IPS DF 6.9 (cell line): ENCODE measurements at places on chromosomes 5 and 9.
A peak's percentile ranks its signal among the peaks of the same experiment; 100 is the strongest.

DNA sequence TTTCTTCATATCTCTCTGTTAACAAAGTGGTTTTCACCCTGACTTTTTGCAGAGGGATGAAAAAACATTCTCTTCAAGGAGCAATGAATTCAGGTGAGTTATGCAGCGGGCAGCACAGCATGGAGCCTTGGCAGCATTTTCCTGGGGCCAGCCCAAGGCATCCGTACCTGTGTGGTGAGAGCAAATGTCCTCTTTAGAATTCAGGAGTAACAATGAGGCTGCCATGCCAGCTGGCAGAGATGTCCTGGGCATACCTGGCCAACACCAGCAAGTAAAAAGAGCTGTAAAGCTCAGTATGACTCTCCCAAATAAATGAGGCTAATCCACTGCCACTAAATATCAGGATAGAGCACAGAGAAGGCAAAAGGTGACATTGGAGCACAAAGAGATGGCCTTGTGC lies 277.6 kb upstream of the TRPC7 start:
- no peak for DNase-seq
- H3K4me3 ChIP-seq: no peak overlapping the region
- H3K4me1 ChIP-seq: no peaks in the 10 kb centered on the region
- H3K27ac ChIP-seq: no peak overlapping the region
- no peaks in the 10 kb centered on the region for H3K27me3 ChIP-seq

DNA sequence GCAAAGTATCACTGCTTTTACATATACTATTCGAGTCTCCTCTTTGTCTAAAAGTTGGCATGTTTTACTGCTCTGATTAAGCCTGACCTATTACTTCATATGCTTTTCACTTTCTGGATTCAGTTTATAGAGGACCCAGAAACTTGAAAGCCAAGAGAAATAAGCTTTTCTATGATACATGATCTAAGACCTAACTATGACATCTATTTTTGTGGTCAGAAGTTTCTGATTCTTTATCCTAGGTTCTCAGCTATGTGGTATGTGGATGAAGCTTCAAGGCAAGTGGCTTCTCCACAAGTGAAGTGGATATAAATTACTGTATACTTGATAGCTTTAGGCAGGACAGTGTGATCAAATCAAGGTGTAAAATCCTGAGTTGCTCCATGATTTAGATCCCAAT lies 6.3 kb downstream of the EDIL3 start:
- no peak overlapping the region for H3K27ac ChIP-seq
- no peak for DNase-seq
- H3K4me3 ChIP-seq: no peak overlapping the region
- no peaks in the 10 kb centered on the region for H3K4me1 ChIP-seq
- no peaks in the 10 kb centered on the region for H3K36me3 ChIP-seq
- H3K27me3 ChIP-seq: no peaks in the 10 kb centered on the region

DNA sequence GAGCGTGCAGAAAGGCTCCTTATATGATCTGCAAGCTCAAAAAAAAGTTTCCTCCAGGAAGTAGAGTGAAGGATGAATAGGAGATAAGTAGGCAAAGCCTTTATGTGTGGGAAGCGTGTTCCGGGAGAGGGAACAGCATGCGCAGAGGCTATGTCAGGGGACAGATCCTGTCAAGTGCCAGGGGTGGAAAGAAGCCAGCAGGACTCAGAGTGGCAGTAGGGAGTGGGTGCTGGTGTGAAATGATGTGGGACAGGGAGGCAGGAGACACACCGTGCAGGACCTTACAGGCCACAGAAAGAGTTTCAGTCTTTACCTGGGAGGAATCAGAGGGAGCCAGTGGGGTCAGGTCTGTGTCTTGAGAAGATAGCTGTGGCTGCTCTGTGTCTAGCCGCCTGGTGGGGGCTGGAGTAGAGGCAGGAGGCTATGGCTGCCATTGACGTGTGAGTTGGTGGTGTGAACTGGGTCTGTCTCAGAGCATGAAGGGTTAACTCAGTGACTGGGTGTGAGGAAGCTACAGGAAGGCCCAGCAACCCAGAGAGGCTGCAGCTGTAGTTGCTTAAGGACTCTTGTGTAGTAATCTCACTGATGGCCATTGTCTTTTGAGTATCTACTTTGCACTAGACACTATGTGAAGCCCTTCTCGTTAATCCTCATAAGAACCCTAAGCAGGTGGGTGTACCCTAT lies 71.3 kb downstream of the PPARGC1B start:
- H3K27me3 ChIP-seq: no peaks in the 10 kb centered on the region
- no peak for DNase-seq
- H3K27ac ChIP-seq: no peak overlapping the region
- H3K36me3 ChIP-seq: no peaks in the 10 kb centered on the region

- no peaks in the 10 kb centered on the region for H3K4me1 ChIP-seq
- peak; percentile 20 for DNase-seq
- no peak overlapping the region for H3K27ac ChIP-seq
- H3K36me3 ChIP-seq: peaks cover 2% of the 10 kb centered on the region; the same call in 1 of the 2 replicates
- no peak overlapping the region for H3K4me3 ChIP-seq
- no peaks in the 10 kb centered on the region for H3K27me3 ChIP-seq
These were observed 222.6 kb downstream of the ROR2 start for GRCh38 chr9:91727316-91727861.

- DNase-seq: no peak
- H3K27me3 ChIP-seq: no peaks in the 10 kb centered on the region
- H3K4me3 ChIP-seq: no peak overlapping the region
- no peak overlapping the region for H3K27ac ChIP-seq
- no peaks in the 10 kb centered on the region for H3K36me3 ChIP-seq
These were observed 444.3 kb downstream of the ENC1 start for GRCh38 chr5:74196233-74196632.

GRCh38 chr5:9604416-9604815 lies 25.7 kb downstream of the TAS2R1 start:
- no peak overlapping the region for H3K27ac ChIP-seq
- no peak overlapping the region for H3K4me3 ChIP-seq
- no peaks in the 10 kb centered on the region for H3K36me3 ChIP-seq
- DNase-seq: no peak
- H3K4me1 ChIP-seq: no peaks in the 10 kb centered on the region

GRCh38 chr5:41363343-41363986 lies 146.9 kb downstream of the PLCXD3 start:
- H3K36me3 ChIP-seq: no peaks in the 10 kb centered on the region
- no peak overlapping the region for H3K27ac ChIP-seq
- DNase-seq: no peak
- H3K4me3 ChIP-seq: no peak overlapping the region

- no peak for DNase-seq
- no peaks in the 10 kb centered on the region for H3K36me3 ChIP-seq
- H3K4me1 ChIP-seq: no peaks in the 10 kb centered on the region; the same call in 1 of the 2 replicates
- no peaks in the 10 kb centered on the region for H3K27me3 ChIP-seq
These were observed 45.4 kb downstream of the PTBP3 start for GRCh38 chr9:112288029-112288428.

DNA sequence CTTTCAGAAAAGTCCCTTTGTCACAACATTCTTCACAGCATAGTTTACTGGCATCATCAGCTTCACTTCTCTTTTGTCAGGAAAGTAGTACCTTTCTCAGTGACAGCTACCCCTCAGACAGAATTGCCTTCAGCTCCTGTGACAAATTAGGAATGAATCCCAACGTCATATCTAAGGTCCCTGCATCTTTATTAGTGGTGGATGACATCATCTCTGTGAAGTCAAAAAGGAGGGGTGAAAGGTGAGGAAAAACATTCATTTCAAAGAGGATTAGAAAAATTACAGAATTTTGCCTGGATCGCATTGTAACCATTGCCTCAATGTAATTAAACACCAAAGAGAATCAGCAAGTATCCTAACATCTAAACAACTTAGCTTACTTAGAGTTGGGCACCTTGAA lies 7.9 kb upstream of the INSL6 start:
- H3K27me3 ChIP-seq: no peaks in the 10 kb centered on the region
- no peak overlapping the region for H3K4me3 ChIP-seq
- H3K4me1 ChIP-seq: no peaks in the 10 kb centered on the region
- DNase-seq: no peak
- H3K27ac ChIP-seq: no peak overlapping the region

DNA sequence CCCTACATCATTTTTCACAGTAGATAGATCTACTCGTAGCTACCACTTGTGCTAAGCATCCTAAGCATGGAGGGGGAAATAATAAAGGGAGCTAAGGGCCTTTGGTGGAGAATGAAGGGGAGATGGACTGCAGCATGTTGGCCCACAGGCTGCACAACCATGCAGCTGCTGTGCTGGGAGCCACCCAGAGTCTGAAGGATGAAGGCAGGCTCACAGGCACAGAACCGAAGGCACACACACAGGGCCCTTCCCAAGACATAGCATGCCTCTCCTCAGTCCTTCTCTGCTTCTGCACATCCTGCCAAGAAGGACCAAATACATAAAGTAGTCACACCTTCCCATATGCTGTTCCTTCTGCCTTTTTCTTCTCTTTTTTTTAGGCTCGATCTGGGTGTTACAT lies 6.6 kb downstream of the FAM193B start:
- no peak for DNase-seq
- no peaks in the 10 kb centered on the region for H3K27me3 ChIP-seq
- no peak overlapping the region for H3K4me3 ChIP-seq
- no peaks in the 10 kb centered on the region; the same call in 1 of the 2 replicates for H3K36me3 ChIP-seq

DNA sequence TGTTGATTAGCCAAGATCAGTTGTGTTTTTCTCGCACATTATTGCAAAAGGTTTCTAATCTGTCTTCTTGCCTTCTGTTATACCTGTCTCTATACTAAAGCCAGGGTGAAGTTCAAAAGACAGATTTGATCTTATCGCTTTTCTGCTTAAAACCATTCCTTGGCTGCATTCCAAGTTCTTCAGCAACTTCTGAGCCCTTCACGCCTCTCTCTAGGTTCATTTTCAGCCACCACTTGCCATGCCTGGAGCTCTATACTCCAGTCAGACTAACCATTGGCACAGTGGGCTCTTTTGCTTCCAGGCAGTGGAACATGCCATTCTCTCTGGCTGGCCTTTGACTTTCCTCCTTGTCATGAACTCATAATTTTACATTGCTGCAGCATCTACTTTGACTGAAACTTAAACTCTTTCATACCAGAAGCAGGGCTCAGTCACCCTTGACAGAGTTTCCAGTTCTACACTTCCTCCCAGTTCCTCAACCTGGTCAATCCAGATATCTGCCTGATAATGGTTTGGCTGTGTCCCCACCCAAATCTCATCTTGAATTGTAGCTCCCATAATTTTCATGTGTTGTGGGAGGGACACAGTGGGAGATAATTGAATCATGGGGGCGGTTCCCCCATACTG lies 114.4 kb downstream of the SLC12A2 start:
- H3K4me3 ChIP-seq: no peak overlapping the region
- H3K36me3 ChIP-seq: no peaks in the 10 kb centered on the region
- H3K4me1 ChIP-seq: no peaks in the 10 kb centered on the region
- DNase-seq: no peak

DNA sequence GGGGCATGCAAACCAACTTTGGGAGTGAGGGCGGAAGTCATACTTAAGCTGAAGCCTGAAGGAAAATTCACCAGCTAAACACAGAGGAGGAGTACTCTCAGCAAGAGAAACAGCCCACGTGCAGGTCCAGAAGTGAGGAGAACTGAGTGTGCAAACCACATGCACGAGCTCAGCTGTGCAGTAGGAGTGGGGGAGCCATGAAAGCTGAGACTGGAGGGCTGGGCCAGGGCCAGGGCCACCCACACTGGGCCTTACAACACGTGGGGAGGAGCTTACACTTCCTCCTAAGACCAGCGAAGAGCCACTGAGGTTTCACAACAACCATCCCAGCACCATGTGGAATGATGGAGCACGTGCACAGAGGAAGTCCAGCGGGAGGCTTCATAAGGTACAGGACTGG lies 9.3 kb upstream of the WWC1 start:
- peaks cover 3% of the 10 kb centered on the region; the same call in 1 of the 2 replicates for H3K4me1 ChIP-seq
- no peak overlapping the region for H3K4me3 ChIP-seq
- no peaks in the 10 kb centered on the region for H3K36me3 ChIP-seq
- no peak for DNase-seq

DNA sequence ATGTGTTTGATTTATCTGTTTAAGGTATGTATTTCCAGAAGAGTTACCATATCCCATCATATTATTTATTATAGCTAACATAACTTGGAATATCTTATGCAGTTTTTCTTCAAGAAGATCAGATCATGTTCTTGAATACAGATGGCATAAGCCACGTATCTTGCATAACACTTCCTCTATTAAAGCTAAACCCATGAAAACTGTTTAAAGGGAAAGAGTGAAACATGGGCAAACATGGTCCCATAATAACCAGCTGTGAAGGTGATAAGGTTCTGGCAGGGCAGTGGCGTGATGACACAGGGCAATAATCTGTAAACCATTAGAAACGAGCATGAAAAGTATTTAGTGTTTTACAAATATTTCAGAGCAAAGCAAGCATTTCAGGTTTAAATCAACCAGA lies 34.2 kb downstream of the EFNA5 start:
- no peak overlapping the region for H3K27ac ChIP-seq
- DNase-seq: no peak
- peaks cover 4% of the 10 kb centered on the region; the same call in 1 of the 2 replicates for H3K4me1 ChIP-seq
- H3K4me3 ChIP-seq: no peak overlapping the region
- H3K27me3 ChIP-seq: no peaks in the 10 kb centered on the region

DNA sequence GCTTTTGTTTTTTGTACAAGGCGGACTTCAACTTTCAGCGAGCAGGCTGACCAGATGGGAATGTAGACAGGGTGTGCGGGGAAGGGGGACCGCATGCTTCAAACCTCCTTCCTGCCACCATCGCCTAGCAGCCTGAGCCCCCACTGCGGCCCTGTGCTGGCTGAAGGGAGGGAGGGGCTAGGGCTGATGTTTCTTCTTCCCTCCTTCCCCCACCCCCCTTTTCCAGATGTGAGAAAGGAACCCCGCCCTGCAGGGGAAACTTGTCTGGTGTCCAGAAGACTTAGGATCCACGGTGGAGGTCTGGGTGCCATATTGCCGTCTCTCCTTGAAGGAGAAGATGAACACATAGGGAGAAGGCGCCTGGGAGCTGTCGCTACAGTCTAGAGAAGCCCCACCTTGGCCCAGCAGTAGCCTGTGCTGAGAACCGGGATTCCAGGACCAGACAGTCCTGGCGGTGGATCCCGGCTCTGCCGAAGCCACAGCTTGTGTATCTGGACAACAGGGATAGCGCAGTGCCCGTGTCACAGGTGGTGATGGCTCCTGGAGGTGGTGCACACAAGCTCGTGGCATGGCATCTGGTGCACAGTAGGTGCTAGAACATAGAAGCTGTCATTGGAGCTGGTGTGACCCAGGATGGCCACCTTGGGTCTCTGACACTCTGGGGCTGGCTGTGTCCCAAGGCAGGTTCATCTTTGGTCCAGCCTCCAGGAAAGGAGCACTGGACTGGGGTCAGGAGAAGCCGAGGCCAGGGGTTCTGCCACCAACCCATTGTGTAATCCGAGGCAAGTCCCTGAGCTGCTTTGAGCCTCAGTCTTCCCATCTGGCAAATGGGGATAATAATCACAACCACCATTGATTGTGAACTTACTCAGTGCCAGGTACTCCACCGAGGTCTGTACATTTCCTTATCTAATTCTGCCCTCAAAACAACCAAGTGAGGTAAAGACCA lies 205.6 kb downstream of the C9orf50 start:
- no peaks in the 10 kb centered on the region for H3K27me3 ChIP-seq
- no peak overlapping the region for H3K4me3 ChIP-seq
- no peak overlapping the region for H3K27ac ChIP-seq

GRCh38 chr5:96256795-96257470 lies 176.1 kb downstream of the PCSK1 start:
- no peak for DNase-seq
- no peaks in the 10 kb centered on the region for H3K4me1 ChIP-seq
- H3K36me3 ChIP-seq: no peaks in the 10 kb centered on the region
- H3K27ac ChIP-seq: no peak overlapping the region

- no peaks in the 10 kb centered on the region for H3K36me3 ChIP-seq
- H3K27ac ChIP-seq: no peak overlapping the region
- H3K4me3 ChIP-seq: no peak overlapping the region
- no peaks in the 10 kb centered on the region for H3K4me1 ChIP-seq
- no peak for DNase-seq
- no peaks in the 10 kb centered on the region for H3K27me3 ChIP-seq
These were observed 14.2 kb upstream of the NCS1 start for GRCh38 chr9:130158001-130158400.
